ENCODE measurements at places on chromosomes 7 and 10.

GRCh38 chr10:1754506-1755153 lies 17.3 kb upstream of the ADARB2 start:
- no peak for DNase-seq

DNA sequence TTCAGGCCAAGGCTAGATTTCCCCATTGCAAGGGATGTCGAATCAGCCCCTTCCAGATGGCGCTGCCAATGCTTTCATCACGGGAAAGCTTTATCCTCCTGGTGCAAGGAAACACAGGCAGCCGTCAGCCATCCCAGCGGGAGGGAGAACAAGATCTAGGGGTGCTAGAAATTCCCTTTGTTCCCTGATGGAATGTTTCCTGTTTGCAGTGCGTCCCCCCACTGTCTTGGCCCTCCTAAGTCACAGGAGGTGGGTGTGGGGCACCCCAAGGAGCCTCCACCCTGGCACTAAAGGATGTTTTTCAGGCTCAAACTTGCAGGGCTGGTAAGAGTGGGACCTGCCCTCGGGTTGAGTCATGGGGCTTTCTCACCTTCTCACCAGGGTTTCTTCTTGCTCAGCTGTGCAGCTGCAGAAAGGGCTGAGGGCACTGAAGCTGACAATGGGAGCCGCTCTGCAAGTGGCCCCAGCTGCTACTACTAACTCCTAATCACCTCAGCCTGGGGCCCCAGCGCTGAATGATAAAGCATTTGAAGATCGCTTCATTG lies 103.6 kb downstream of the PRPF18 start:
- DNase-seq = no peak

GRCh38 chr7:151083824-151084160 lies 499 bp upstream of the TMUB1 start:
- DNase-seq = no peak

DNA sequence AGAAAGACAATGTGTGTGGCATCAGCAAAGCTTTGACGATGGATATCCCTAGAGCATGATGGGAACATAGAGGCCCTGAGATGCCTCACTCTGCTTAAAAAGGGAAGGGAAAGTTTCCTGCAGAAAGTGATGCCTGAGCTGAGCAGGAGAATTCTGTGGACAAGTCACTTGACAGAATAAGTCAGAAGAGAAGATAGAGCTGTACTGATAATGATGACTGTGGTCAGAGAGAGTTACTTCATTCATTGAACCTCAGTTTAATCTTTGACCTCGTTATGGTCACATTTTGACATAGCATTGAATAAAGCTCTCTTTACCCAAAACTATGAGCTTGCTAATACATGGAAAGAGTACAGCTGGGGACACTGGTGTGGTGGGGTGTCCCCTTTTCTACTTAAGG lies 7.6 kb downstream of the CUBN start:
- no peak for DNase-seq

DNA sequence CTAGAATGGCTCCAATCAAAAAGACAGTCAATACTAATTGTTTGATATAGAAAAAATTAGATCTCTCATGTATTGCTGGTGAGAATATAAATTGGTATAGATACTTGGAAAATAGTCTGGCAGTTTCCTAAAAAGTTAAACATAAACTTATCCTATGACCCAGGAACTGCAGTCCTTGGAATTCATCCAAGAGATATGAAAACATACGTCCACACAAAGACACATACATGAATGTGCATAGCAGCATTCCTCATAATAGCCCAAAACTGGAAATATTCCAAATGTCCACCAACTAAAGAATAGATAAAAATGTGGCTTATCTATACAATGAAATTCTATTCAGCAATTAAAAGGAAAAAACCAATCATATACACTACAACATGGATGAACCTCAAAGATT lies 128.4 kb downstream of the ZFAND4 start:
- DNase-seq = no peak

DNA sequence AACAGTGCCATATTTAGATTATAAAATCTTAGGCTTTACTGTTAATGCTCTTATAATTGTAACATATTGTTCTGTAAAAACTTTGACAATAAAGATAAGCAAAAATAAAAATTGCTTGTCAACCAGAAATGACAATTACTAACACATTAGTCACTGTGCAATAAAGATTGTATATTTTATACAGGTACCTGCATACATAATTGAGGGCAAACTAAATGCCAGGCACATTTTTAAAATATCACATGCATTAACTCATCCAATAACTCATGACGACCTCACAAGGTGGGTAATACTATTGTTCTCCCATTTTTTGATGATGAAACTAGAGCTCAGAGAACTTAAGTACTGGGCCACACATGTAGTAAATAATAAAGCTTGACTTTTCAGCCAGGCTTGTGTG lies 1020.2 kb upstream of the C7orf33 start:
- DNase-seq = no peak

GRCh38 chr7:1611708-1612241 lies 41.9 kb upstream of the PSMG3 start:
- no peak for DNase-seq

DNA sequence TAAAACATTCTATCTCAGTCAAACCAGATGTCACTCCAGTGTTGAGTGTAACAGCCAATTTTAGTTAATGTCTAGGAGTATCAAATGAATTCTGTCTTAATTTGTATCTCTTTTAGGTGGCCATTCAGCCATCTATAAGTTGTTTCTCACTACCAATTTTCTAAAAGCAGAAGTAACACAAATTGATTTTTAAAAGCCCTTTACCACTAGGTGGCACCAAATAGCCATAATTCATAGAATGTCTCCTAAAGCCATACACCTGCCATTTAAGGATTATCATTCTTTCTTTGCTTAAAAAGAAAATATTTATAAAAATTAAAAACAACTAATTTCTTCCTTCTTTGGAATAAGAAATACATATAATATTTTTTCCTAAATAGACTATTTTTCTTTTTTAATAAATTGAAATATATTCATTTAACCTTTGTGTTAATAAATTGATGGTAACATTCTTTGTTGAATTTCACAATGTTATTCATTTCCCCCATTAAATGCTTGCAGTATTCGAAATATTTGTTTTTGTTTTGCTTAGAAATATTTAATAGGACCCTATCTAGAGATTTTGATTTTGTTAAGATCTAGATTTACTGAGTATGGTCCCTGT lies 107.8 kb upstream of the PPP1R3A start:
- DNase-seq = peak; percentile 22

DNA sequence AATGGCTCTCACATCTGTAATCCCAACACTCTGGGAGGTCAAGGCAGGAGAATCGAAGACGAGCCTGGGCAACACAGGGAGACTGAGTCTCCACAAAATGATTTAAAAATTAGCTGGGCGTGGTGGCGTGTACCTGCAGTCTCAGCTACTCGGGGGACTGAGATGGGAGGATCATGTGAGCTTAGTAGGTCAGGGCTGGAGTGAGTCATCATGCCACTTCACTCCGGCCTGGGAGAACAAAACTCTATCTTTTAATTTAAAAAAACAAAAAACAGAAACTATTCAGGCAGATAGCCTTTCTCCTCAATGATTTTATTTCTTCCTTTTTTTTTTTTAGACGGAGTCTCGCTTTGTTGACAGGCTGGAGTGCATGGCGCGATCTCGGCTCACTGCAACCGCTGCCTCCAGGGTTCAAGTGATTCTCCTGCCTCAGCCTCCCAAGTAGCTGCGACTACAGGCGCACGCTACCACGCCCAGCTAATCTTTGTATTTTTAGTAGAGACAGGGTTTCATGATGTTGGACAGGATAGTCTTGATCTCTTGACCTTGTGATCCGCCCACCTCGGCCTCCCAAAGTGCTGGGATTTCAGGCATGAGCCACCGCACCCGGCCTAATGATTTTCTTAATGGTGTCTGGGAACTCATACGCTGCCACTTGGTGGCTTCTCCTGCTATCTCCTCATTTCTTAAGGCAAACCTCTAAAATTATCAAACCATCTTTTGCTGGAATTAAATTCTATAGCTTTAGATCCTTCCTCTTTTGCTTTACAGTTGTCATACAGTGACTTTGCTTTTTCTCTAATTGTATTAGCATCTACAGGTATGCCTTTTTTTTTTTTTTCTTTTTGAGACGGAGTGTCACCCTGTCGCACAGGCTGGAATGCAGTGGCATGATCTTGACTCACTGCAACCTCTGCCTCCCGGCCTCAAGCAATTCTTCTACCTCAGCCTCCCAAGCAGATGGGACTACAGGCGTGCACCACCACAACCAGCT lies 22.9 kb downstream of the SRPK2 start:
- no peak for DNase-seq

- no peak for DNase-seq
Measured at GRCh38 chr10:43452356-43452914, 15.5 kb downstream of the ZNF487 start.

GRCh38 chr10:58030208-58030607 lies 237.5 kb downstream of the IPMK start:
- DNase-seq = no peak

DNA sequence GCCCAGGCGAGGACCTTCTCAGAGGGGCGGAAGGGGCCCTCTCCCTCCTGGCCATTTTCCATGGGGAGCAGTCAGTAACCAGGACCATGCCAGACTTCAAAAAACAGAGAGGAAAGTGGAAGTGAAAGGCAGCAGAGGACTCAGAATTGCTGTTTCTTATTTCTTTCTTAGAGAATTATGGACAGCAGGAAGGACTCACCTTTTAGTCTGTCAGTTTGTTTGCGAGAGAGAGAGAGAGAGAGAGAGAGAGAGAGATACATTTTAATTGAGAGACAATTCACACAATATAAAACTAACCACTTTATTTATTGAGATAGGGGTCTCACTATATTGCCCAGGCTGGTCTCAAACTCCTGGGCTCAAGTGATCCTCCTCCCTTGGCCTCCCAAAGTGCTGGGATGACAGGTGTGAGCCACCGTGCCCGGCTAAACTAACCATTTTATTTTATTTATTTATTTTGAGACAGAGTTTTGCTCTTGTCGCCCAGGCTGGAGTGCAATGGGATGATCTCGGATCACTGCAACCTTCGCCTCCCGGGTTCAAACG lies 24.5 kb downstream of the SCD start:
- no peak for DNase-seq

GRCh38 chr10:76015245-76015644 lies 583.8 kb downstream of the LRMDA start:
- DNase-seq = no peak

DNA sequence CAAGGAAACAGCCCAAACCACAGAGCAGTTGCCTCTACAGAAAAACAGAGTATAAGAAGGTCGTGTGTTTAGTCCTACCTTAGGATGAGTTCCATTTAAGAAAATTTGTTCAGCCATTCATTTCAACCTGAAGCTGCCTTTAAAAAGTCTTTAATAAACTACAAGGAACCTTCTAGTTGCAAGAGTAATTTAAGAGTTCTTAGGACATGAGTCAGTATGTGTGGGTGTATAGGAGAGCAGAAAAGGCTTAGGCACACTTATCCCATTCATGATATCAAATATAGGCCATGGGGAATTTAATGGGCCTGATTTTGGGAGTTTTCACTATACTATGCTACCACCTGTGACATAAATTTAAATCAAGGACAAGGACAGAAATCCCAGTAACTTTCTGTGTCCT lies 496.8 kb downstream of the TFEC start:
- no peak for DNase-seq

- no peak for DNase-seq
Measured at GRCh38 chr7:74525881-74526280, 72.2 kb downstream of the GTF2IRD1 start.

GRCh38 chr10:124735491-124736286 lies 8.5 kb downstream of the FAM53B start:
- DNase-seq = no peak

- no peak for DNase-seq
Measured at GRCh38 chr10:23362879-23363792, 18.5 kb upstream of the C10orf67 start.

GRCh38 chr7:517774-518629 lies 1.6 kb downstream of the PDGFA start:
- no peak for DNase-seq

DNA sequence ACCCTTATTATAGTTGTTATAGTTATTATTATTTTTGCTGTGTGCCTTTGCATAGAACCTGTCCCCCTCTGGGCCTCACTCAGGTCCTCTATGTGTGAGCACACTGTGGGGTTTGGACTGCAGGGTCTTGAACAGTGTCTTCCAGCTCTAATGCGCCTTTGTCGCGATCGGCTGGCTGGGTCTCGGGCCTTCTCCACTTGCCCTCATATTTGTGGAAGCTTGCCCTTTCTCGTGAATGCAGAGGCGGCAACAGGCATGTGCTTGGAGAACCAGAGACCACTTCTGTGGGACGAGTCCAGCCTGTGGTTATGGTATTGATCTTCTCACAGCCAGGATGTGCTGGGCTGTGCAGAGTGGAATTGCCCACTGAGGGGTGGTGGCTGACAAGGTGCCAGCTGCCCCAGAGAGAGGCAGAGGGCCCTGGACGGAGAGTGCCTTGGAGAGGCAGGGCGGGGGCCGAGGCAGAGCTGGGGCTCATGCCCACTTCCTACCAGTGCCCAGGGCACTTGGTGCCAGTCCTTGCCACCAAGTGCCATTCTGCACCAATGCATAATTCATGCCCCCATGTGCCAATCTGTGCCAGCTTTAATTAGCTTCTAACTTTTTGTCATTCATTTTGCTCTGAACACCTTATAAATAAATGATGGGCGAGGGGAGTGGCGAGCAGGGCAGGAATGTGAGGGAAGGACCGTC lies 6.8 kb upstream of the CDH23 start:
- no peak for DNase-seq

DNA sequence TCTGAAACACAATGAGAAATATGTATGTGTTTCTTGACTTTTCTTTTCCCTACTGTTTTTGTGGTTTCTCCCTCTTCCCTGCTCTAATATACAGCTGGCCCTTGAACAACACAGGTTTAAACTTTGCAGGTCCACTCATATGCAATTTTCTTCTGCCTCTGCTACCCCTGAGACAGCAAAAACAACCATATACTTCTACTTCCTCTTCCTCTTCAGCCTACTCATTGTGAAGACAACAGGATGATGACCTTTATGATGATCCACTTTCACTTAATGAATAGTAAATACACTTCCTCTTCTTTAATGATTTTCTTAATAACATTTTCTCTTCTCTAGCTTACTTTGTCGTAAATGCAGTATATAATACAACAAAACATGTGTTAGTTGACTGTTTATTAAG lies 35.0 kb upstream of the DGKB start:
- no peak for DNase-seq

DNA sequence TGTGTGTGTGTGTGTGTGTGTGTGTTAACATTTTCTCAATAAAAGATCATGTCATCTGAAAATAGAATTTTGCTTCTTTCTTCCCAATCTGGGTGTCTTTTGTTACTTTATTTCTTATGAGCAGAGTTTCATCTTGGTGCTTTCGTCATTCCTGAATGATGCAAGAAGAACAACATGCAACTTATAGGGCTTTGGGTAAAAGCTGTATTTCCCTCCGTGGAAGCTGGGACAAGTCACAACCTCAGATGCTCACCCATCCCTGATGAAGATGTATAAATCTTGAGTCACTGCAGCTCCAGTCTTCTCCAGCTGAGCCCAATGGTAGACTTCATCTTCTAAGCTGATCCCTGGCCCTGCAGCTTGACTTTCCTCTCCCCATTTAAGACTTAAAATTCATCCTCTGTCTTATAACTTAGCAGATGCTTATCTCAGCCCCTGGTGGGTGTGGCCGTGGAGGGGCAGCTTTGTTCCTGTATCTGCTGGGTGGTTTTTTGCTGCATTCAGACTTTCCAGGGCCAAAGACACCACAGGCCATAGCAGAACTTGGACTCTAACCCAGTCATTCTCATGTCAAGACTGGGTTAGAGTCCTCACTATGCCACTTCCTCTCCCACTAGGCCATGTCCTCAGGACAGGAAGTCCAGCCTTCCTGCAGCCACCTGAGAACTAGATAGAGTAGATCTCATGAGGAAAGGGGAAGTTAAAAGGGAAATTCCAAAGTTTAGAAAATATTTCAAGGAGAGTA lies 356.4 kb downstream of the TNS3 start:
- no peak for DNase-seq

- DNase-seq = no peak
Measured at GRCh38 chr10:80794994-80795393, 257.3 kb downstream of the SH2D4B start.

Measured in BE2C (cell line).